CD4-positive, alpha-beta T cell treated with Interleukin-4 for 4 hours (primary cell): ENCODE measurements at places on chromosomes 1 and 21.

- no peak for DNase-seq
Measured at GRCh38 chr1:111731956-111732355, 7.2 kb downstream of the INKA2 start.

- no peak for DNase-seq
Measured at GRCh38 chr21:31623664-31624063, 35.8 kb upstream of the SOD1 start.

- no peak for DNase-seq
Measured at GRCh38 chr1:101854271-101854670, 142.5 kb downstream of the OLFM3 start.

GRCh38 chr1:54329312-54330003, 76.7 kb downstream of the SSBP3 start:
- DNase-seq, result no peak

DNA sequence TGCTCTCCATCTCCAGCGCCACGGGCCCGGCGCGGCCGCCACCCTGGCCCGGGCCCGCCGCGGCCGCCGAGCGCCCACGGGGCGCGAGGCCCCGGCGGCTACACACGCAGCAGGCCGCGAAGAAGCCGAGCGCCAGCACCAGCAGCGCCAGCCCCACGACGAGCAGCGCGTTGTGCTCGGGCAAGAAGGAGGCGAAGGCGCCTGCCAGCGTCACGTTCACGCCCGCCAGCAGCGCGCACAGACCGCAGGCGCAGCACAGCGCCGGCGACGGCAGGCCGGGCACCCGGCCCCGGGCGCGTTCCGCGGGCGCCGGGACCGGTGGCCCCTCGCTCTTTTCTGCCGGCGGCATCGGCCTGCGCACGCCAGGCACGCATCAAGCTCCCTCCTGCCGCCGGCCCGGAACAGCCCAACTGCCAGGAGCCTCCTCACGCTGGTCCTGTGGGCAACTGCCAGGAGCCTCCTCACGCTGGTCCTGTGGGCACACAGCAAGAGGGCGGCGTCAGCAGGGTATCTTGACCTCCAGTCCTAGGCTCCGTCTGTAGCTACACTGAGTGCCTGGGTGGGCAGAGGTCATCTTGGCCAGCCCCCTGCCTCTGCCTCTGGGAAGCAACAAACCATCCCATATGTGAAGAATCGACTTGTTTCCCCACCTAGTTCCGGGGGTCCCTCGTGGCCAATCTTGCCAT, 18.1 kb downstream of the KNCN start:
- DNase-seq, result peak; percentile 52

GRCh38 chr1:47776667-47777131, 220.5 kb downstream of the TRABD2B start:
- no peak for DNase-seq

- peak; percentile 79 for DNase-seq
Measured at GRCh38 chr1:113874012-113874879, 2.7 kb upstream of the PTPN22 start.

DNA sequence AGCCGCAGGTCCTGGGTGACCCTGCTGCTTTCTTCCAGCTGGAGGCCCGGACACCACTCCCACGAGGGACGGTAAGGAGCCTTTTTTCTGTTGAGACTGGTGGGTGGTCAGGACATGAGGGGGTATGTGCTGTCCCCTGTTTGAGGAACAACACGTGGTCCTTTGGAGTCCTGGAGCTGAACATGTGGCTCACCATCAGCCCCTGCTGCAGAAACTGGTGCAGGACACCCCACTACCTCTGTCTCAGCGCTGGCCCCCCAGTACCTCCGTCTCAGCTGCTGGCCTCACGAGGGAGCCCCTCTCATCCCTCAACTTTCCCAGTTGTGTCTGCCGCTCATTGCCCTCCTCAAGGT, 34.7 kb downstream of the SLC19A1 start:
- no peak for DNase-seq

GRCh38 chr1:8395433-8395866, 77.5 kb downstream of the SLC45A1 start:
- DNase-seq, result peak; percentile 40

DNA sequence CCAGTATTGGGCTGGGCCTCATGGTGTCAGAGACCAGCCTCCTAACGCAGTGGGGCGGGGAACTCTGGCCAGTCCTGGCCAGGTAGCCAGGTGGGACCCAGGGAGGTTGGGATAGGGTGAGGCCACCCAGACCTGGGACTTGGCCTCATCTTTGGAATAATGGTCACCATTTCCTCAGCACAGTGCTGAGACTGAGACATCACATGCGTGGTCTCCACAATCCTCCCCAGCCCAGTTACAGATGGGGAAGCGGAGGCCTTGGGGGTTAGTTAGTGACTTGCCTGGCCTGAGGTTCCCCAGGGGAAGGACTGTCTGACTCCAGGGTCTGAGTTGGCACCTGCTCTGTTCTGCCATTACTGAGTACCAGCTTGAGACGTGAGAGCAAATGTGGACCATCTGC, 77.9 kb upstream of the CASZ1 start:
- DNase-seq, result no peak

DNA sequence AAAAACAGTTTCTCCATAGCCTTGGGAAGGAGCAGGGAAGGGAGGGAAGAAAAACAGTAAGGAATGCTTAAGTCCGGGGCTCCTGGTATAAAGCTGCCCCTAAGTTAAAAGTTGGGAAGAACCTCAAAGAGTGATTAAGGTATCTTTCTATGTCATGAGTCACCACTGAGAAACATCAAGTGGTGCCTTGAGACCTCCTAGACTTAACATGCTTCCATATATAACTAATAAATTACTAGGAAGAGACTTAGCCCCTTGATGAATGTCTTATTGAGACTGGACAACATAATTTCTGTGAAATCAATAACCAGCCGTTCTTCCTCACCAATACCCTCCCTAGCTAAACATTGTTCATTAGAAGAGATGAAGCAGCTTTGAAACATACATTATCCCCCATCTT, 121.8 kb upstream of the SLC44A3 start:
- DNase-seq, result no peak

- no peak for DNase-seq
Measured at GRCh38 chr21:43016728-43017127, 42.4 kb downstream of the PKNOX1 start.

GRCh38 chr1:59332983-59333382, 36.1 kb downstream of the FGGY start:
- DNase-seq, result no peak

DNA sequence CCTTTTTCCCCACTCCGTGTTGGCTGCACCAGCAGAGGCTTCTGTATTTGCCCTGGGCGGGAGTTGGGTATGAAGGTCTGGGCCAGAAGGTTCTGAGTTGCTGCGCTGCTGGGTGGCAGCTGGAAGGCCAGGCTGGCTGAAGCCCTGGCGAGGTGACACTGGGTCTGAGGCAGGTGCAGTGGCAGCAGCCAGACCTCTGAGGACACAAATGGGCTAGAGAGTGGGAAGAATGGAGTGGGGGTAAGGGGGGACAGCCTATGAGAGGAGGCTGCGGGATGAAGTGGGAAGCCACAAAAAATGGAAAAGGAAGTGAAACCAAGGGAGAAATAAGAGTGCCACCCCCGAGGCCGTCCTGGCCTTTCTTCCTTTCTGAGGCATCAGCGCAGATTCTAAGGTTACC, 53.2 kb downstream of the STX6 start:
- DNase-seq, result no peak

- no peak for DNase-seq
Measured at GRCh38 chr1:52125736-52126359, 16.0 kb upstream of the ZFYVE9 start.

- no peak for DNase-seq
Measured at GRCh38 chr1:74583397-74583796, 71.0 kb upstream of the LRRC53 start.

DNA sequence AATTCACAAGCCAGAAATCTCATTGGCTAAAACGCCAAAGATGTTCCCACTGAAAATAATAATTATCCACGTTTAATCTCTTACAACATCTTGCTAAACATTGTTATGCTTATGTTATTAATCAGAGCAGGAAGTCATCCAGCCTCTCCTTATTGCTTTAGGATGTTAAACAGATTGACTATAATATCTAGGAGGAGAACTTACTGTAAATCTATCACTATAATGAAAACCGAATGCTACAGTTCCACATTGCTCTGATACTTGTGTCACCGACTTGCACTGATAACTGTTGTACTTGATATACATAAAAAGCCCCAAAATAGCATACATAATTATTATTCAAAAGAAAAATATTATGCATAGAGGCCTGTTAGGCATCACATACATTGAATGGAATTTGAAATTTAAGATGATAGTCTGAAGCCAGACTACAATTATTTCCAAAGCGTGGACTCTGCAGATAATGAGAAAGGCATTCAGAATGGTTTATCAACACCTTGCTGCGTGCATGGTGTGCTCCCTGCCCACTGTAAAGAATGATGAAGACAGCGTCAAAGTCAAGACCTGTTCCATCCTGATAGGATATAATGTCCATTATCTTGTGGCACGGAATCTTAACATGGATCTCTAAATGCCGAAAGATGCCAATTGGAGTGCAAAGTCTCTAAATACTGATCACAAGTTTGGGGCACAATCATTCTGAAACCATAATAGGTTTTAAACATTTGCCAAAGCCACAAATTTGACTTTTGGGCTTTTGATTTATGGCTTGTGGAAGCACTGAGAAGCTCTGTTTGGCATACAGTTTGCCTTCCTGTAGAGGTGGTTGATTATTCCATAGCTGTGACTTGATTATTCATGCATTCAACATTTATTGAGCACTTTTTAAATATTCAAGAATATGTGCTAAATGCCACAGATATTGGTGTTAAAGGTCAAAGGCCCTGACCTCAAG, 71.3 kb downstream of the CRB1 start:
- DNase-seq, result no peak

- no peak for DNase-seq
Measured at GRCh38 chr21:34203851-34204420, 130.6 kb downstream of the MRPS6 start.

DNA sequence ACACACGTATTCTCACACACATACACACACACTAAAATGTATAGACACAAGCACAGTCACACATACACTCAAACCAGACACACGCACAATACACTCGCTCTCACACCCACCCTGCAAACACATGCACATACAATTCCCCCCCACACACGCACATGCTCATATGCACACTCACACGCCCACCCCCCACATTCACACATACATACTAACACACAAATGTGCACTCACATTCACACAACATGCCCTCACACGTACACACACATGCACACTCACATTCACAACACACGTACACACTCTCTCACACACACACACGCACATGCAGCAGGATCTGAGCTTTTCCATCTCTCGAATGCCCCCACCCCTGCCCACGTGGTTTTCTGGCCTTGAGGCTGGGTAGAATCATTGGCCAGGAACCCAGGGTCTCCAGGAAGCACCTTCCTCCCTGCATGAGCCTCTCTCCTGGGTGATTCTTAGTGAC, 589.7 kb downstream of the PTPRU start:
- DNase-seq, result no peak

DNA sequence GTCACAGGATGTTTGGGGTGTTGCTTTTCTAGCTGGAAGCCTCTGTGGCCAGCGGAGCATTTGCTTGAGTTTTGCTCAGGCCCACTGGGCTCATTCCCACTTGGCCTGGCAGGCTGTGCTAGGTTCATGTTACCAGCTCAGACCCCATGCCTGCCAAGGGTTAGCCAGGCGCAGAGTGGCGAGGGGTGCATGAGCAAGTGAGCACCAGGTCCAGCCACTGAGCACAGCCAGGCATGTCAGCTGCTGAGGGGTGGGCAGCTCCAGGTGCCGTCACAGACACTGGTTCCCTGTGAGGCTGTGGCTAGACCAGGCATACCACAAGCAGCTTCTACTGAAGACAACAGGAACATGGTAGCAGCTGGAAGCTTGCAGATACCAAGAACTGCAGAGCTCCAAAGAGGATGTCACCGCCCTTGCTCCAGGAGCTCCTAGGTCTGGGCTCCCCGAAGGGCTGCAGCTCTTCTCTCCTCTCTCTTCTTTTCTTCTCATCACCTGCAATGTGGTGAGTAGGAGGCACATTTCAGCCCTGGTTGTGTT, 52.0 kb upstream of the CYYR1 start:
- no peak for DNase-seq

DNA sequence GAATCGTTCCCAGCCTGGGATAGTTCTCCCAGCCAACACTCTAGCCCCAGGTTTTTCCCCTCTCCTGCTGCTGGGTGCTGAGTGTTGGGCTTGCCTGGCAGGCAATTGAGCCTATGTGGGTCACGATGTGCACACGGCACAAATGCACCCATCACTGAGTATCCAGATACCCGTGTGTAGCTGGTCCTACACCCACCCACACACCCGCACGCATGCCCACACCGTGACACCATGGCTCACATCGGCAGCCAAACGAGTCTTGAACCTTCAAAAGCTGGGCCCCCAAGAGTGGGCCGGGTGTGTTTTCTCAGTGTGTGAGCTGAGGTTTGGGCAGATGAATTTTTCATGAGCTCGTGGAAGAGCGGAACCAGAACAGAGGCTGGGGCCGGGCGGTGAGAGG, 188.5 kb downstream of the GRIK3 start:
- no peak for DNase-seq

GRCh38 chr21:45421071-45421845, 16.3 kb downstream of the COL18A1 start:
- no peak for DNase-seq

- no peak for DNase-seq
Measured at GRCh38 chr1:178055093-178055492, 38.8 kb upstream of the RASAL2 start.

GRCh38 chr1:17919525-17920439, 164.6 kb downstream of the ACTL8 start:
- no peak for DNase-seq

DNA sequence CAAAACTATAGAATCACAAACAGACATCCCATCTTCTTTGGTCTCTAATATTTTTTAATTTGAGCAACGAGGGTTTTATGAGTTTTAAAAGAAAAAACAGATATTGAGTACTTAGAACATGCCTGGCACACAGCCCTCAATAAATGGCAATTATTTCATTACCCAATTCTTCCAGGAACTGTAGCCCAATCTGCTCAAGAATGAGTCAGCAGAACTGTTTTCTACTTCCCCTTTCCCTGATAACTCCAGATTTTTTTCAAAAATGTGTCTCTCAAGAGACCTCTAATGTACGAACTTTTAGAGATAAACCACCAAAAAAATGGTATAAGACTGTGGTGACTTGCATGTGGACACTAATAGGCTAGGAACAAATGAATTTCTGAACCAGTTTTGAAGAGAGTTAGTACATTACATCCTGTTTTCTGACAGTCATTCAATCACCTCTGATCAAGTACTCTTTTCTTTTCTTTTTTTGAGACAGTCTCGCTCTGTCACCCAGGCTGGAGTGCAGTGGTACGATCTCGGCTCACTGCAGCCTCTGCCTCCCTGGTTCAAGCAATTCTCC, 11.5 kb downstream of the ABL2 start:
- DNase-seq, result no peak

GRCh38 chr1:94550800-94551241, 9.3 kb upstream of the F3 start:
- no peak for DNase-seq

- peak; percentile 69 for DNase-seq
Measured at GRCh38 chr1:206784471-206784903, 12.2 kb upstream of the IL10 start.

GRCh38 chr1:152777510-152778137, 2.7 kb downstream of the LCE1F start:
- DNase-seq, result no peak

GRCh38 chr1:177392336-177392735, 221.6 kb downstream of the BRINP2 start:
- DNase-seq, result no peak
